ENCODE measurements at places on chromosomes 12 and 14.

DNA sequence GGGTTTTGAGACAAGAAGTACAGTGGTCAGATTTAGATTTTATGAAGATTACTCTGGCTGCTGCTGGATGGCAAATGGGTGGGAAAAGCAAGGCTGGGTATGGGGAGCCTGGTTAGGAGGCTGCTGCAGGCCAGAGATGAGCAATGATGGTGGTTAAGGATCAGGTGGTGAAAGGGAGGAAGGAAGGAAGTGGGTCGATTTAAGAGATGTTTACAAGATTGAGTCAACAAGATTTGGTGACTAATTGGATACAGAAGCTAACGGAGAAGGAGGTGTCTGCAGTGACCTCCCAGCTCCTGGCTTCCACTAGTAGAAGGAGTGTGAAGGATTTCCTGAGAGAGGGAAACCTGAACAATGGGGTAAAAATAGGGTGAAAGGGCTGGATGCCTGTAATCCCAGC, 18.7 kb downstream of the NOS1 start:
- DNase-seq, result no peak
- H3K27me3 ChIP-seq, result peaks cover 2% of the 10 kb centered on the region
- H3K27ac ChIP-seq, result no peak overlapping the region
- no peak overlapping the region for H3K4me3 ChIP-seq
- H3K36me3 ChIP-seq, result no peaks in the 10 kb centered on the region
- peaks cover 6% of the 10 kb centered on the region for H3K4me1 ChIP-seq

DNA sequence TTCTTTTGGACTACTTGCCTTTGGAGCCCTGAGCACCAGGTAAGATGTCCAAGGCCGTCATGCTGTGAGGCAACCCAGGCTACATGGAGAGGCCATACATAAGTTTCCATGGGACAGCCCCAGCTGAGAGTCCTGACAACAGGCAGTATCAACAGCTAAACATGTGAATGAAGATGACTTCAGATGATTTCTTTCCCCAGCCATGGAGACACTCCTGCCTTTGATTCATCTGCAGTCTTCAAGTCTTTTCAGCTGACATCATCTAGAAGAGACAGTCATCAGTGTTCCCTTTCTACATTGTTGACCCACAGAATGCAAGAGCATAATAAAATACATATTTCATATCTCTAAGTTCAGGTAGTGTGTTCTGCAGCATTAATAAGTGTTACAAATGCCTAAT, 398.7 kb downstream of the BTG1 start:
- no peaks in the 10 kb centered on the region for H3K4me1 ChIP-seq
- H3K4me3 ChIP-seq, result no peak overlapping the region
- H3K36me3 ChIP-seq, result no peaks in the 10 kb centered on the region
- no peaks in the 10 kb centered on the region for H3K27me3 ChIP-seq
- no peak overlapping the region for H3K27ac ChIP-seq
- no peak for DNase-seq

DNA sequence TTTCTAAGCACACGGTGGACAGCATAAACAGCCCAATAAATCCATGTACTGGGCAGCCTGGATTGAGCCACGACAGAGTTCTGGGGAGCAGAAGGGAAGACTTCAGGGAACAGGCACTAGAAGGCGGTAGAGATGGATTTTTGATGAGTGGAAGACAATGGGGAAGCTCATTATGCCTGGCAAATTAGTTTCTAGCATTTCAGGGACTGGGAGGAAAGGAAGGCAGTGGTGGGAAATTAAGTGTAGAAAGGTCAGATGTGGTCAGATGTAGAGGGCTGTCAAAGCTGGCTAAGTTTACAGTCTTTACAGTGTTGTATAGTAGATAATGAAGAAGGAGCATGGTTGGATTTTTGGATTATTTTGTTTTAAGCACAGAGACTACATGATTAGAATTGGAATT, 9.2 kb downstream of the EGLN3 start:
- H3K27me3 ChIP-seq, result peaks cover 19% of the 10 kb centered on the region
- DNase-seq, result no peak
- peaks cover 40% of the 10 kb centered on the region for H3K4me1 ChIP-seq
- peaks cover 51% of the 10 kb centered on the region for H3K36me3 ChIP-seq
- H3K27ac ChIP-seq, result no peak overlapping the region

DNA sequence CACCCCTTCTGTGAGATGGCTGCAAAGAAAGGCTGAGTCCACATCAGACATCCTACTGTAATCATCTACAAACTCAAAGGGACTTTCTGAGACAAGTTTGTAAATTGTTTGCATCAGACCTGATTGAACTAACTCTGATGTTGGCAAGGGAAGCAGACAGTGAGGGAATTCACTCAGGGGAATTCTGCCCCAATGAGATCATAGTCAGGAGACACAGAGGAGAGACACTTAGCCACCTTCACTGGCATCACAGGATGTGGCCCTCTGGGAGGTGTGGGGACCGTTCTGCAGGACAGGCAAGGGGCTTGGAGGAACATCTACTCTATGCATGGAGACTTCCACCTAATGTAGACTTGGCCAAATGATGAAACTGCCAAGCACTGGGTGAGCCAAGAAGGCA, 70.7 kb upstream of the DDX11 start:
- H3K4me1 ChIP-seq, result peaks cover 2% of the 10 kb centered on the region
- no peak overlapping the region for H3K27ac ChIP-seq
- no peak overlapping the region for H3K4me3 ChIP-seq

DNA sequence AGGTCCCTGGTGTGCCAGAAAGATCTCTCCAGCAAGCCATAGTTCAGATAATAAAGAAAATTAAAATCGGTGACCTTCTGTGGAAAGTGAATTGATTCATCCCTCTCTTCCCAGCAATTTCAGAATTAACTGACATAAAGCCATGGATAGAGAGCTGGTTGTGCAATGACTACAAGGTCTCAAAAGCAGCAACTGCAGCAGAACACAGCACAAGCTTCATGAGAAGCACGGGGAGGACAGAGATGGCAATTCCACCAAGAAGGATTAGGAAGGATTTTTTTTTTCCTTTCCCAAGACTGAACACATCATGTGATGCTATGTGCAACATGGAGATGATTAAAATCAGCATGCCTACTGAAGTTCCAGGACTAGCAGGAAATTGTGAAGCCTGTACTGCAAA, 154.9 kb upstream of the PLEKHG7 start:
- H3K27ac ChIP-seq, result no peak overlapping the region
- H3K36me3 ChIP-seq, result peaks cover 6% of the 10 kb centered on the region

DNA sequence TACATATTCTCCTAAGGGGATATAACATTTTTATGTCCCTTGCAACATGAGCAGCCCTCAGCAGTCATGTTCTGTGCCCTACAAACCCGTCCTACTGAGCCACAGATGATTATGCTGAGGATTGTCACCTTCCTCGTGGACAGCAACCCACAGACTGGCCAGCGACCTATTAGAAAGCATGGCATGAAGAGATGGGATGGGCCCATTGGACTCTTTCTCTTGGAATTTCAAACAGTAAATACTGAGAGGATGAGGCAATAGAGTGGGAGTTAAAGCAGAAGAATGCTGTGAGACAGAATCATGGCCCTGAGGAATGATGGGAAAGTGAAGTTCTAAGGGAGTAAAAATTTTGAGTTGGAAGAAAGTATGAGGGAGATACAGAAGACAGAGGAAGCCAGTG, 149.9 kb upstream of the BTG1 start:
- peaks cover 24% of the 10 kb centered on the region for H3K4me1 ChIP-seq
- DNase-seq, result no peak
- no peak overlapping the region for H3K27ac ChIP-seq
- no peaks in the 10 kb centered on the region for H3K27me3 ChIP-seq
- H3K36me3 ChIP-seq, result peaks cover 13% of the 10 kb centered on the region

DNA sequence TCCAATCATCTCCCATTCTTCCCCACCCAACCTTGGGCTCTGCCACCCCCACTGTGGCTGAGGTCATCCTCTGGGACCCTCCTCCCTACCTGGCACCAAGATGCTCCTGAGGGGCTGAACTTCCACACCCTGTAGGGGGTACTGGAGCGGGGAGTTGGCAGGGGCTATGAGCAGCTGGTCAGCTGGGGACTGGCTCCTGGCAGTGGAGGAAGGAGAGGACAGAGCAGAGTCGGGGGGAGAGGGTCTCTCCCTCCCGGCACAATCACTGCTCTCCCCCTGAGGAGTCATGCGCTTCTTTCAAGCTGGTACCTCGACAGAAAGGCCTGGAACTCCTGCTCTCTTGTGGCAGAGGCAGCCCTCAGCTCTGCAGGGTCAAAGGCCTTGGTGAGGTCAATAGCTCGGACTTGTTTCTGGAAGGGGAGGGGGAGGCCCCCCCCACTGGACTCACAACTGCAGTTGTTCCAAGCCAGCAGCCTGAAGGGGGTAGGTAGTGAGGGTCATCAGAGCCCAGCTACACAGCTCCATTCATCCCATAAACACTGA, 2.0 kb downstream of the B4GALNT1 start:
- H3K27ac ChIP-seq, result no peak overlapping the region
- peak overlapping the region; percentile 26 for H3K4me3 ChIP-seq
- H3K36me3 ChIP-seq, result no peaks in the 10 kb centered on the region
- peaks cover 11% of the 10 kb centered on the region for H3K4me1 ChIP-seq
- no peak for DNase-seq

DNA sequence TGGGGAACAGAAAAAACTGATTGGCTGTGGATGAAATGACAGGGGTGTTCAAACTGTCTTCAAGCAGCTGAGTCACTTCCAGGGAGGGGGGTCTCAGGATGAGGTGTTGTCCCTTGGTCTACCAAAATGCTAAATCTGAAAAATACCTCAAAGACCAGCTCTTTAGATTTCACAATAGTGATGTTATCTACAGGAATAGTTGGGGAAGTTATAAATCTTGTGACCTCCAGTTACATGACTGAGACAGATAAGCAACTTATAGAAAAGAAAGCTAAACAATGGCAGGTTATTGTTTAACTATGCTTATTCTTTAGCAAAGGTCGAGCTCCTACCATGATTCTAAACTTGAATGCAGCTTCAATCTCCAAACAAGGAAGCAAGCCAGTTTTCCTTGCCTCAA, 125.4 kb downstream of the SYT10 start:
- no peak overlapping the region for H3K4me3 ChIP-seq
- no peaks in the 10 kb centered on the region for H3K4me1 ChIP-seq
- no peak for DNase-seq
- no peaks in the 10 kb centered on the region for H3K27me3 ChIP-seq
- no peak overlapping the region for H3K27ac ChIP-seq

All from T-helper 2 cell treated with Interferon-gamma antibody and Interleukin-4, amounts not matched to agents 5 μg/mL and 100 μg/mL, for 36 hours (primary cell).